ENCODE measurements at places on chromosomes 12 and 14. TPM values are rescaled to one million over a fixed set of nuclear protein-coding genes. Genes with fewer than 3 reads are reported as not detected.

Gene HPD
- 2.3 TPM for total RNA-seq

Gene SMCO2
- total RNA-seq = not detected

Gene FAM161B
- 4.0 TPM for total RNA-seq

Gene TAS2R42
- not detected for total RNA-seq

Gene CLEC9A
- total RNA-seq = 0.07 TPM

Gene IL26
- not detected for total RNA-seq

Gene DNAJC22
- 8.2 TPM for total RNA-seq

Gene KRR1
- total RNA-seq = 47.1 TPM

Gene ZNF891
- 0.44 TPM for total RNA-seq

Gene SLC24A4
- total RNA-seq = not detected

Gene LRRC43
- not detected for total RNA-seq

Gene FIGNL2
- total RNA-seq = not detected

Gene TAS2R10
- not detected for total RNA-seq

Gene TAS2R14
- total RNA-seq = 0.89 TPM
